Fibroblast of skin of abdomen (primary cell): ENCODE measurements at places on chromosomes 2 and 18.

DNA sequence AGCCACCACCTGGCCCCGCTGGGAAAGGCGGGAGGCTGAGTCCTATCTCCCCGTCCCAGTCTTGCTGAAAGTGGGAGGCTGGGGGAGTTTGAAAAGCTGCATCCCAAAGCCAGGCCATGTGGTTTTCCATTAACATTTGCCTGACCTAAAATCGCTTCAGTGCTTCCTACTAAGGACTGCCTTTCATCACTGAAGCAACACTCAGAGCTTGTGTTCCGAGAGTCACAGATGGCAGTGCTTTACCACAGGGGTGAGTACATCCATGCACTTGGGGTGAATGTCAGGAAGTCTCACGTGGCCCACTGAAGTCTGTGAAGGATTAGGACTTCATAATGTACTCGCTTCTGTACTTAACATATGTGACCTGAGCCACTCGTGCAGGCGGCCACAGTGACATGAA lies 43.3 kb downstream of the PXDN start:
- no peak for DNase-seq

GRCh38 chr2:79993144-79993543 lies 311.4 kb downstream of the LRRTM1 start:
- peak; percentile 62 for DNase-seq

DNA sequence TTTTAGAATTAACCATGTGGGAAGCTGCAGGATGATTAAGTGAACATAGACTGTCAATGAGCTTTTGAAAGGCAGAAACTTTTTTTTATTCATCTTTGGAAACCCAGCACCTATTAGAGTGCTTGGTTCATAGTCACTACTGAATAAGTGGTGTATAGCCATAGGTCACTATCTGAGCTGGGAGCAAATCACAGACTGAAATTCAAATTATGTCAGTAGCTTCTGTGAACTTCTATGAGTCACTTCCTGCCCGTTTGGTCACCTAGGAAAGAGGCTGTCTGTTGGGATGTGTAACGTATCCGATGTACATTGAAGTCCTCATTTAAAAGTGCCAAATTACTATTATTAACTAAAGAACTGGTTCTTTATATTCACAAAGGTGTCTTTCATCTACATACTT lies 20.5 kb upstream of the SLC40A1 start:
- DNase-seq, result no peak

DNA sequence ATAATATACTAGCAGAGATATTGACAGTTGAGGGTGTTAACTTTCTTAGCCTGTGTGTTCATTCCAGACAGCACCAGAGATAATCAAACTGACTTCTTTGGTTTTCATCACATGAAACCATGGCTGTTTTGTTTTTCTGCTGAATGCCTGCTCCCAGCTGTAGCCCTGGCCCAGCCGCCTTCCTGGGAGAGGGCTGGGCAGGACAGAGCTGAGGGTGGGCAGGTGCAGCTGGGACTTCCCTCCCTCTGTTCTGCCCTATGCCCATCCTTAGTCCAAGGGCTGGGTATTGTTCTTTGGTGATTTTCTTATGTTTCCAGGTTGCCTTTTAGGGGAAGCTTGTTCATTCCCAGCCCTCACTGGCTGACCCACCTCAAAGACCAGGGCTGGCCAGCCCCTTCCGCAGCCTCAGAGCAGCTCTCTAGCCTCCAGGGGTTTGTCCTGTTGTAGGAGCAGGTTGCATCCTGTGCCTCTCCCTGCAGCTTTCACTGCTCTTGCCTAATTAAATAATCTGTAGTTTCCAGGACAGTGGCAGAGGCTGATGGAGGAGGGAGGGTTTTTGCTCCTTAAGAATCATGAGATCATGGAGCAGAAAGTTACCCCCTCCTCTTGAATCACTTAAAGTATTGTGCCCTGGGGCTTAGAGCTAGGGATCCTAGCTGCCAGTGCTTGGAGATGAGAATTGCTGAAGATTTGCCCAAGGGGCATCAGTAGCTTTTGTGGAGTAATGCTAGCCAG lies 61.4 kb downstream of the MTCL1 start:
- no peak for DNase-seq

DNA sequence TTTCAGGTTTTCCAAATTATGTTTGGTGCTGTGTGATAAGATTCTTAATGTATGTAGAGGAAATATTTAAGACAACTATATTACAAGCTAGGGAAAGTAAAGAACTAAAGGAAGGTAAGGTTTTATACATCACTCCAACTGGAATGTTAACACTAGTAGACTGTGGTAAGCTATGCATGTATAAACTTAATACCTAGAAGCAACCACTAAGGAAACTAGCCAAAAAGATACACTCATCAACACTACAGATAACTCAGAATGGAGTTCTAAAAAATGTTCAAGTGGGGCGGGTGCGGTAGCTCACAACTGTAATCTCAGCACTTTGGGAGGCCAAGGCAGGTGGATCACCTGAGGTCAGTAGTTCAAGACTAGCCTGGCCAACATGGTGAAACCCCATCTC lies 37.8 kb upstream of the MALL start:
- peak; percentile 12 for DNase-seq

GRCh38 chr2:222887124-222887523 lies 26.3 kb downstream of the ACSL3 start:
- peak; percentile 68 for DNase-seq
